Endothelial cell of umbilical vein (primary cell): ENCODE measurements at places on chromosomes 4 and X. TPM values are rescaled to one million over a fixed set of nuclear protein-coding genes. Genes with fewer than 3 reads are reported as not detected.
A peak's percentile ranks its signal among the peaks of the same experiment; 100 is the strongest.

- no peak for DNase-seq
Observed at GRCh38 chrX:69070949-69071650, 94.2 kb downstream of the PJA1 start.

DNA sequence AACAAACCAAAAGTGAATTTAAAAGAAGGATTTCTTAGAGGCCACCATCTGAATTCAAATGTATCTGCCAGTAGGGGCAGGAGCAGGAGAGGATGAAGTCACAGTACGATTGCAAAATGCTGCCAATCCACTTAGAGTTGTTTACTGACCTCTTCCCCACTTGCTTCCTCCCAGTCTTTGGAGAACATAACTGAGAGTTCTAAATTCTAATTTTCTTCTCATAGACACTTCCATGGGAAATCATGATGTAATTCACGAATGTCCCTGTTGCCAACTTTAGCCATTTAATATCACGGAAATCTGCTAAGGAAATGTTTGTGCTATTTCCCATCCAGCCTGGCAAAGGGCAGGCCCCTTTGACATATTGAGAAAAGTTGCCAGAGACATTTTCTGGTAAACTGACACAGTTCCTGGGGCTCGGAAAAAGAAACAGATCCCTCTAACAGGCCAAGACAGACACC is 33.6 kb upstream of the NOCT start:
- peak; percentile 93 for DNase-seq

GRCh38 chr4:53815281-53815680 is 224.0 kb upstream of the LNX1 start:
- no peak for DNase-seq

- DNase-seq: no peak
Observed at GRCh38 chr4:85772470-85772869, 297.5 kb downstream of the ARHGAP24 start.

DNA sequence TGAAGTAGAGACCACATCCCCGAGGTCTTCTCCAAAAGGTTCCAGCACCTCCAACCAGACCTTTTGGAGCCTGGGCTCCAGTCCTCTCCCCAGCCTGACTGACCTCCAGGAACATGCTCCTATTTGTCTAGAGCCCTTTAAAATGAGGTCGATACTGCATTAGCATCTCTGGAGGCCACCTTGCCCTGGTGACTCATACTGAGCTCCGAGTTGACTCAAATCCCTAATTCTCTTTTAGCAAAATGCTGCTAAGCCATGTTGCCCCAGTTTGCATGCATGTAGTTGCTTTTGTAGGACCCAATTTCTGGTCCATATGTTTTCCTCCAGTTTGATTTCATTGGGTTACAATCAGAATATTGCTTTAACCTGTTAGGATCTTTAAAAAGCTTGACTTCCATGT is 43.5 kb upstream of the CITED1 start:
- no peak for DNase-seq

The PHKA1 gene
- 5.5 and 7.1 TPM in 2 replicates for total RNA-seq
